ENCODE measurements at places on chromosomes 6 and 20.

DNA sequence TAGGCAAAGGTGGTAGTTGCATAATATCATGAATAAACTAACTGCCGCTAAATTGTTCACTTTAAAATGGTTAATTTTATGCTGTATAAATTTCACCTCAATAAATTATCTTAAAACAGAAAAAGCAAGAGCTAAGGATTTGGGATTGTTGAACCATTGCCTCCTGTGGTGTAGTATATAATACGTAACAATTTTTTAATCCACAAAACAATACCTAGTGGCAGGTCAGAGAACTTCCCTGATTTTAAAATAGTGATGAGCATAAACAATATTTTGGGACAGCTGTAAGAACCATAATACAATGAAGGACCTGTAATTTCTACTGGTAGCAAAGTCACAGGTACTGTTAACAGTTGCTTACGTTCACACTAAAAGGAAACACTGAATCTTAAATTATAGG is 197.4 kb upstream of the PRND start:
- no peak for DNase-seq

DNA sequence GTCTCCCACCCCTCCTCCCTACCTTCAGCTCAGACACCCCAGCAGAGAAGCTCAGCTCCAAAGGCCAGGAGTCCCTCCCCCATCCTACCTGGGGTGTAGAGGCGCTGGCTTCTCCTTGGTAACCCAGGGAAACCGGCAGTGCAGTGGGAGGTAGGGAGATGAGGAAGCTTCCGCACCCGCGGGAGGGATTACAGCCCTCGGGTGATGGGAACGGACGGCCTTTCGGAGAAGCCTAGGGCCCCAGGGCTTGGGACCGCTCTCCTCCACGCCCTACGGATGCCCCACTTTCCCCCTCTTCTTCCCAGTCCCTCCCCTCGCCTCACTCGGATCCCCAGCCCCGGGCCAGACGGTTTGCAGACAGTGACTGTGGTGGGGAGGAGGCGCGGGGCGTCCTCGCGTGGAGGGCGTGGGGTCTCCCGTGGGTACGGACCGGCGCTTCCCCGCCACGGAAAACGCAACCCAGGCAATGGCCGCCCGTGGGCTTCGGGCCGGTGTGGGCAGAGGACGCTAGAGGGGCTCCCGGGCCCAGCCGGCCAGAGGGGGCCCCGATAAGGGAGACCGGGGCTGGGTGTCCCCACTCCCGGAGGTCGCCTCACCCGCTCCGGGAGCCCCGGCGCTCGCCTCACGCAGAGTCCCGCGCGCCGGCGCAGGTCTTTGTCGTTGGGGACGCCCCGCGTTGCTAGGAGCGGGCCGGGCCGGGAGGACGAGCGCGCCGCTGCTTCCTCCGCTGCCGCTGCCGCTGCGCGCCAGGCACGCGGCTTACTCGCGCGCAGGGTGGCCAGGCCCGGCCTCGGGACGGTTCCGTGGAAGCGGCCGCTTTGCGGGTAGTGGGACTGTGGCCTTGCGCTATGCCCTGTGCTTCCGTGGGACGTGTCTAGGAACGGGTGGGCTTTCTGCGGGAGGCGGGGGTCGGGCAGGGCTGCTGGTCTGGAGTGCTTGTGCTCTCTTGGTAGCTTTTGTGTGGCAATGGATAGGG is 15.8 kb downstream of the AARS2 start:
- peak; percentile 40 for DNase-seq

- no peak for DNase-seq
Measured at GRCh38 chr20:13042458-13042794, 33.7 kb downstream of the SPTLC3 start.

DNA sequence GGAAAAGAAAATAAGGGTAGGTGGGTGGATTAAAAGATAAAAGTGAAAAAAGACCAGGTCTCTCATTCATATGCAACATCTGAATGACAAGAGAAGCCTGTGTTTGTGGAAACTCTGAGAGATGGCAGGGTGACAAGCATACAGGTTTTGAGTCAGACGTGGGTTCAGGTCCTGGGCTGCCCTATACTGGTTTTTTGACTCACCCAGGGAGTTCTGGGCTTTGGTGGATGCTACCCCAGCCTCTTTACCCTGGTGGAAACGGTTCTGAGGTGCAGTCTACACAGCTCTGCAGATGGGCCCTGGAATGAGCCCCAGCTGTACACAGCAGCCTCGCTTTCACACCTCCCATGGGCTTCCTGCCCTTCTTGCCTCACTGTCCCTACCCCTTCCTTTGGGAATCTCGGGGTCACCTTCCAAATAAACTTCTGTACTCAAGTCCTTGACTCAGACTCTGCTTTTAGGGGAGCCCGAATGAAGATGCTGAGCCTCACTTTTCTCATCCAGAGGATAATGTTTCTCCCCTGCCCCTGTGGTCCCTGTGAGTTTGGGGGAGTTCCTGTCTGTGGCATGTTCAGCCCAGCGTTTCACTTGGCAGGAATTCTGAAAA is 77.7 kb upstream of the CLDN20 start:
- peak; percentile 13 for DNase-seq

DNA sequence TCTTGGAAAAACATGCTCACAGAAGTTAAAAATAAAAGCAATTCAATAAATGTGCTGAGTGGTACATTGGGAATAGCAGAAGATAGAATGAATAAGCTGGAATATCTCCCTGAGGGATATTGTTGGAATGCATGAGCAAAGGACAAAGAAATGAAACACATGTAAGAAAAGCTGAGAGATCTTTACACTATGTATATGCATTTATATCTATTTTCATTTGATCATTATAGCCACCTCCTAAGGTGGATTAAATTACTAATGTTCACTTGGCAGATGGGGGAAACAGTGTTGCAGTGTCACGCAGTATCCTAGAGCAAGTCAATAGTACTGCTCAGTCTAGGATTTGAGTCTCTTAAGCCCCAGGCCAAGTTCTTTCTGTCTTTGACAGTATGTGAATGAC is 542.0 kb upstream of the MARCKS start:
- DNase-seq: no peak

DNA sequence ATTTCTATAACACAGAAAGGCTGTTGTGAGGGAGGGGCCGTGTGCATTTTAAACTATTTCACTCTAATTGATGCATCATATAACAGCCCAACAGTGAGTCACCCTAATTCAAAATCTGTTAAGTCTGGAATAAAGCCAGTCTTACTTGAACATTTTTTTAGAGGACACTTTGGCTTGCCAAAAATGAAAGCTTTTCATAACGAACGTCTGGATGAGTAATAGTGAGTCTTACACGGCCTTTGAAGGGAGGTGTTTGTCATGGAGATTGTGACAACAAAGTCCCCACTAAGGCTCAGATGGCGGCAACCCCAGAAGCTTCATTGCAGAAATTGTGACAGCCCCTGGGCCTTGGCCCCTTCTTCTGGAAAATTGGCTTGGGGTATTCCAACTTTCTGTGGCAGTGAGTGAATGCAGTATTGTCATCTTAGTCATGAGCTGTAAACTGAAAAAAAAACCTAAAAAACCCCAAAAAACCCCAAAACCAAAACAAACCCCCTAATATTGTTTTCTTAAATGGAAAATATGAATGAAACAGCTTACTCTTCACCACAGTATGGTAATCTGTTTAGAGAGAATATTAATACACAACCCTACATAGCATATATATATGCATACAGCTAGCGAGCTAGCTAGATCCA is 92.6 kb upstream of the CLDN20 start:
- DNase-seq: peak; percentile 74

DNA sequence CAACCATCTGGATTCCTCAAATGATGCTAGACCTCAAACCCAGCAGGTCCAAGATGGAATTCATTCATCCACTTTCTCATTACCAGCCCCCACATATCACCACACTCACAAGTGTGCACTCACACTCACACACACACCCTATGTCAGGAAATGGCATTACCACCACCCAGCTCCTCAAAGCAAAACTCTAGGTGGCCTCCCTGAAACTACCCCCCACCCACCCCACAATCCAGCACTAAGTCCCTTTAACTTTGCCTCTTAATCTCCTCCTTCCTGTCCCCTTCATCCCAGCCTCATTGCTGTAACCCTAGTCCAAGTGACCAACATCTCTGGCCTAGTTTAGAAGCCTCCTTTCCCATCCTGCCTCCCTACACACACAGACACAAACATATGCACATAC is 109.4 kb downstream of the TNFAIP3 start:
- DNase-seq: no peak

DNA sequence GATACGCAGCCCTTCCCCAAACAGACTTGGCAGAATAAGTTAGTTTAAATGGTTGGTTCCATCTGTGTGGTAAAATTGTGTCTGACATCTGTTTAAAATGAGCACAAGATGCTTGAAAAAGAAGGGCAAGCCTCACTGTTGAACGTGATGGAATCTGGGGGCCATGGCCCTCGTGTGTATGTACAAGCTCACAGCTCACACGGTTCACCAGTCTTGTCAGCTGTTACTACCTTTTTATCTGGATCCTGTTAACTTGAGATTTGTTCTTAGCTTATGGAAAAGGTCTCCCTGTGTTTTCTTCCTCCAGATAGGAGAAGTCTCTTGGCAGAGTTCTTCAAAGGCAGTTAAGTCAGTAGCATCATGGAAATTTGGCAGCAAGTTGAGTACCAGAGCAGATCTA is 270.6 kb downstream of the KHDC1L start:
- DNase-seq: no peak

- peak; percentile 71 for DNase-seq
Measured at GRCh38 chr20:62977613-62978560, 25.4 kb downstream of the SLC17A9 start.

DNA sequence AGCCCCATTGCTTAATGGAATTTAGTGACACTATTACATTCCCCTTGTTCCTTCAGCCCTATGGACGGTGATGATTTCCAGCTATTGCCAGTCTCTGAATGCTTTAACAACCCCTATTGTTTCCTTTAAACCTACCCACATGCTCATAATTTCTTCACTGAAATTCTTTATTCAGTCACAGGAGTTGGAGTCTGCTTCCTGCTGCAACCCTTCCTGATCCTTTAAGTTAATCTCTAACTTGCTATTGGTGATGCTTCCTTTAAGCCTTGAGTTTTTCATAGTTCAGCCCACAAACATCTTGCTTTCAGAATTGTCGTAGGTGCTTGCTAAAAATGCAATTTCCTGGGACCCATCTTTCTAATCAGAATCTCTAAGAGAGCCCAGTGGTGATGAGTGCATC is 66.3 kb upstream of the TNFAIP3 start:
- DNase-seq: no peak

DNA sequence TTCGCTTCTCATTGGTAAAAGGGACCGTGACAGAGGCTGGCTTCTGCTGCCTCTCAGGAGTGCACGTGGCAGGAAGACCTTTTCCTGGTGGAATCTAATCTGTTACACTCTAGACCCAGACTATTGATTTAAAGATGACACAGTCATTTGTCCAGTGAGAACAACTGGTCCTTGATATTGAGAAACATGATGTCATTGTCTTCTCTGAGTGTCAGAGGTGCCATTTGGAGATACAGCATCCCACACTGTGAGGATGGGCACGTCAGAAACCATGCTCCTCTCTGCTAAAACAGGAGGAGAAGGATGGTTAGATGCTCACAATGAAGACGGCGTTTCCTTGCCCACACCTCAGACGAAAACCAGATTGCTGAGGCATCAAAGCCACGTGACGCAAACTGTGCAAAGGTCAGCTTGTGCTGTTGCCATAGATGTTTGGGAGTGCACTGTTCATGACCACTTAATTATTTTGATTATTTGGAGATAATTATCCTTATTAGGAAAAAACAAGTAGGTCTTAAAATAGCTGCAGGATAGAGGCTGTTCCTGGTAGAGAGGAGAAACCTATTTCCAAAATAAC is 169.0 kb downstream of the SMOC2 start:
- DNase-seq: no peak

DNA sequence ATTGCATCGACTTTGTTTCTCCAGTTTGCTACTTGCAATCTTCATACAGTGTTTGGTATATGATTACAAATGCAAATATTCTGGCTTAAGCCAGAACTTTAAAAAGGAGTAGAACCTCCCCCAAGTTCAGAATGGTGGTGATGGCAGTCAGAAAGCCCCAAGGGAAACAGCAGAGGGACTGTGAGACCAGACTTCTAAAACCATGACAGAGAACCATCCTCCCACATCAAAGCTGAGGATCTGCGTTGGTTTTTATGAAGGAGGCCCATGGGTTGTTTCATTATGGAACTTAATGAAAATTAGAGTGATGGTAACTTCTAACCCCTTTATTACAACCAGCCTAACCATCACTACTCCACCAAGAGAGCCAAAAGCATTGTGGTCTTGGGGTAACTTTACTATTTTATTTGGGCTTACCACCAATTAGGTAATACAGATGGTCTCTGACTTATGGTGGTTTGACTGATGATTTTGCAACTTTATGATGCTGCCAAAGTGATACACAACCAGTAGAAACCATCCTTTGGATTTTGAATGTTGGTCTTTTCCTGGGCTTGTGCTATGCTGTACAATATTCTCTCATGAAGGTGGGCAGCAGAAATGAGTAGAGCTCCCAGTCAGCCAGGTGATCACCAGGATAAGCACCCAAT is 10.9 kb upstream of the MRS2 start:
- DNase-seq: no peak

DNA sequence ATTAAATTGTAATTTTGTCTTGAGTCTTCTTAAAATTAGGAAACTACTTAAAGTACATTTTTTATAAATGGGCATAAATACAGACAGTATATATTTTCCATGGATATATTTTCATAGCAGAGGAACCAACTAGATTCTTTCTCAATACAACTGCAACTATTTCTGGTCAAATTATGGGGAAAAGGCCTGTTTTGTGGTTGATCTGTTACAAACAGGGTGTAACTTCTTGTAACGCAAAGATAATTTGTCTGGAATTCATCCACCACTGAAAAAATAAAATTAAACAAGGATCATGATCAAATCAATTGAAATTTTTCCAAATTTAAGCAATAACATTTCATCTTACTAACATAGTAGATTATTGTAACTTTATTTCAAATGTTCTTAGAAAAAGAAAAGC is 67.2 kb upstream of the RNF146 start:
- no peak for DNase-seq

DNA sequence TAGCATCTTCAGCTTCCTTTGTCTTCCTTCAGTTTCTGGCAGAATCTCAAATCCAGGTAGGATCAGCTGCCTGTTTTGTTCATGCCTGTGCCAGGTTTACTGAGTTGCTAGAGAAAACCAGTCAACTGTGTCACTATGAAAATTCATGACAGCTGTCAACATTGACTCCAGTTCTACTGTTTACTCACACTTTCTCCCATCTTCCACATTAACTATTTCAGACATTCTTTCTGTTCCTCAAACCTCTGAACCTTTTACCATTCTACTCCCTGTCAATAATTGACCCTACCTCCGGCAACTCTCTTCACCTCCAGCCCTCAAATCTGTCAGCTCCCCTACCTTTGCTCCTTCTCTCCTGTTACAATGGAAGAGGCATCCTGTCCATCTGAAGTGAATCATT is 8.5 kb downstream of the ENPP4 start:
- DNase-seq: no peak

- DNase-seq: no peak
Measured at GRCh38 chr6:100271625-100272024, 193.1 kb downstream of the SIM1 start.

GRCh38 chr6:117956386-117956785 is 49.3 kb downstream of the SLC35F1 start:
- DNase-seq: no peak

Measured in activated CD4-positive, alpha-beta T cell treated with anti-CD3 and anti-CD28 coated beads for 1 hour (primary cell).